Hypothalamus (tissue), 51 donors: ENCODE measurements at places on chromosomes 16 and 17.

GRCh38 chr16:4696905-4697847 lies 3.8 kb downstream of the NUDT16L1 start:
- DNase-seq, result no peak

DNA sequence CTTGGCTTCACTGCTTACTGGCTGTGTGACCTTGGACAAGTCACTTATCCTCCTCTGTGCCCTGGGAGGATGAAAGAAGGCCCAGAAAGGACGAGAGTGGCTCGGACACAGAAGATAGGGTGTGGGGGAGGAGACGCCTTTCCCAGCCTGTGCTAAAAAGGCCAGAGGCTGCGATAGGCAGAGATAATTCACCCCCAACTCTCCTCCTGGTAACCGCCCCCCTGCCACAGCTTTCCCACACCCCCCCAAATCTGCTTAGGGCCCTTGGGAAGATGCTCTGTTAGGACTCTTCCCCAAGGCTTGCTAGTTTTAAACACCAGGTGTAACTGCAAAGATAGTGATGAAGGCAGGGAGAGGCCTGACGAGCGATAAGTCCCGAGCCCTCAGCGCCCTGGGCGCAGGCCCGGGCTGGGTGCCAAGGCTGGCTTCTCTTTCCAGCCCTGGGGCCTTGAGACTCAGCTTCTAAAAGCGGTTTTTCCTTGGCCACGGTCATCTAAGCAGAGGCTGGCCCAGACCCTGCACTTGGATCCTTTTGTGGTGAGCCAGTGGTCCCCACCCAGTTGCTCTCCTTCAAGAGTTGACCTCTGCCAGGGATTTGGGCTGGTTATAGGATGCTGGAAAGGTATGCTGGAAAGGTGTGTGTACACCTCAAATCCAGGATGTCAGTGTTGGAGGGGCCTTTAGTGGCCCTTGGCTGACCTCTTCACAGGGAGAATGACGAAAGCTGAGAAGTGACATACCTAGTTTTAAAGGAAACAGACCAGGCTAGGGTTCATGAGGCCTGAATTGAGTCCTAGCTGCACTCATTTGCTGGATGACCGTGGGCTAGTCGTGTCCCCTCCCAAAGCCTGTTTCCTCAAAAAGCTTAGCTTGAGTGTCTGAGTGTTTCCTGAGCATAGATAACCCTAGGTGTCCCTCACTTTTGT lies 3.4 kb upstream of the PPP1R9B start:
- no peak for DNase-seq

DNA sequence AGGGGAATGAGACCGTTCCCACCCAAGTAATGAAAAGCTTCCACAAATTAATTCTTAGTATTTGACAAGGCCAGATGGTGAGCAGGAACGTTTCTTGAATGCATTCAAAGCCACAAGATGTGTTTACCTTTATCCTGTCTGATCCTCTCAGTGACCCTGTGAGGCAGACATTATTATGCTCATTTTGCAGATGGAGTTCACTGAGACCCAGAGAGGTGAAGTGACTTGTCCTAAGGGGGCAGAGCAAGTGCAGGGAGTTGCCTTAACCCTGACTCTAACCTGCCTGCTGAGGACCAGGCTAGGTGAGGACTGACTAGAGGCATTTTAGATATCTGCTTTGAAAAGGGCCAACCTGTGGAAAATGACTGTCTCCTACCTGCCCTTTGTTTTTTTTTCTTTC lies 156.7 kb downstream of the HAPSTR1 start:
- DNase-seq, result no peak

GRCh38 chr16:73313950-73314349 lies 266.0 kb upstream of the ZFHX3 start:
- no peak for DNase-seq

GRCh38 chr17:8151641-8152111 lies 528 bp downstream of the PER1 start:
- peak; percentile 57 for DNase-seq

- DNase-seq, result no peak
Measured at GRCh38 chr16:78628461-78629045, 529.1 kb downstream of the WWOX start.

- DNase-seq, result no peak
Measured at GRCh38 chr17:29150161-29150560, 30.0 kb downstream of the MYO18A start.

DNA sequence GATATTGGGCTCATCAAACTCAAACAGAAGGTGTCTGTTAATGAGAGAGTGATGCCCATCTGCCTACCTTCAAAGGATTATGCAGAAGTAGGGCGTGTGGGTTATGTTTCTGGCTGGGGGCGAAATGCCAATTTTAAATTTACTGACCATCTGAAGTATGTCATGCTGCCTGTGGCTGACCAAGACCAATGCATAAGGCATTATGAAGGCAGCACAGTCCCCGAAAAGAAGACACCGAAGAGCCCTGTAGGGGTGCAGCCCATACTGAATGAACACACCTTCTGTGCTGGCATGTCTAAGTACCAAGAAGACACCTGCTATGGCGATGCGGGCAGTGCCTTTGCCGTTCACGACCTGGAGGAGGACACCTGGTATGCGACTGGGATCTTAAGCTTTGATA lies 2.6 kb upstream of the HPR start:
- DNase-seq, result no peak

- DNase-seq, result no peak
Measured at GRCh38 chr16:28534542-28535373, 4.0 kb downstream of the NUPR1 start.
